T-helper 9 cell (primary cell): ENCODE measurements at places on chromosomes 16 and 17.

DNA sequence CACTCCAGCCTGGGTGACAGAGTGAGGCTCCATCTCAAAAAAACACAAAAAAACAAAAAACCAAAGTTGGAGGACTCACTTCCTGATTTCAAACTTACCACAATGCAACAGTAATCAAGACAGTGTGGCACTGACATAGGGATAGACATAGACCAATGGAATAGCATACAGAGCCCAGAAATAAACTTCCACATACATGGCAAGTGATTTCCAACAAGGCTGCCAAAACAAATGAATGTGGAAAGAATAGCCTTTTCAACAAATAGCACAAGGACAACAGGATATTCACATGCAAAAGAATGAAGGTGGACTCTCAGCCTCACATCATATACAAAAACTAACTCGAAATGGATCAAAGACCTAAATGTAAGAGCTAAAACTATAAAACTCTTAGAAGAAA, 36.8 kb upstream of the RASD1 start:
- DNase-seq, result no peak

GRCh38 chr16:71568551-71568950, 8.3 kb downstream of the TAT start:
- no peak for DNase-seq

DNA sequence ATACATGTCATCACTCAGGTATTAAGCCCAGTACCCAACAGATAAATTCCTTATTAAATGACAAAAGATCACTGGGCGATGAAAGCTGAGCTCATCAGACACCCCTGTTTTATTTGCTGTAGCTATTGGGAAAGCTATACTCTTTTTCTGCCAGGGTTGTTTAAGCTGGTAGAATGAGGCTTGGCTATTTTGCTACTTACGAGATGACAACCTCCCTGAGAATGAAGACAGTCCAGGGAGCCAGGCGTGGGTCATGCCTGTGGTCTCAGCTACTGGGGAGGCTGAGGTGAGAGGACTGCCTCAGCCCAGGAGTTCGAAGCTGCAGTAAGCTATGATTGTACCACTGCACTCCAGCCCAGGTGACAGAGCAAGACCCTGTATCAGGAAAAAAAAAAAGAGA, 4.3 kb upstream of the SH2B1 start:
- no peak for DNase-seq

DNA sequence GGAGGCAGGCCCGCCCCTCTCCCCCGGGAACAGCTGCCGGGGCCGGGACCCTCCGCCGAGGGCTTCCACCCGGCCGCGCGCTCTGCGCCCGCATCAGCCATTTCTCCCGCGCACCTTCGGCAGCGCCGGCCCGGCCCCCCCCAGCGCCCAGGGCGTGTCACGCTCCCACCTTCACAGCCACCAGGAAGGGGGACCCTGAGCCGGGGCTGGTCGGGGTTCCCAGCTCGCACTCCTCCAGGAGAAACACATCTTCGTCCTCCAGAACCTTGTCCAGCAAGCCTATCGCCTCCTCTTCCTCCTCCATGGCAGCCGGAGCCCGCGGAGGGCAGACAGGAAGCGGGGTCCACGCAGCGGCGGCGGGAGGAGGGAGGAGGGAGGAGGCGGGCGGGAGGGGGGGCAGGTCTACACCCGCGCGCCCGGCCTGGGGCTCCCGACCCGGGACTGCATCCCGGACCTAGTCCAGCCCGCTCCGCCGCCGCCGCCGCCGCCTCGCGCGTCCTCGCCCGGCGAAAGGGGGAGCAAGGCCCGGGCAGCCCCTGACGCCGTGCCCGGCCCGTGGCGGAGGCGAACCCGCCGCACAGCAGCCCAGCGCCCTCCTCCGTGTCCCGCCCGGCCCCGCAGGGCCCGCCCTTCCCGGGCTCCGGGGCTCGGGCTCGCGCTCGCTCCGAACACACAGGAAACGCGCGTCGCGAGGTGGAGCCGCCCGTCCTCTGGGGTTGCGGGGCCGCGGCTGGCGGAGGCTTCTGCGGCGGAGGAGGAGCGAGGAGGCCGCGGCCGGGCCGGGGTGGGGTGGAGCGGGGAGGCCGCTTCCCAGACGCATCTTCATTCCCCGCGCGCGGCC, 70.8 kb downstream of the ABR start:
- DNase-seq, result peak; percentile 62
